ENCODE measurements at places on chromosomes 7 and 10. TPM values are rescaled to one million over a fixed set of nuclear protein-coding genes. Genes with fewer than 3 reads are reported as not detected.

Gene PLEKHS1
- not detected for total RNA-seq

Gene NPC1L1
- total RNA-seq, result 0.07 TPM

Gene GDF2
- not detected for total RNA-seq

Gene KEL
- not detected for total RNA-seq

All from A549 treated with CpdA at 1 μM for 4 hours (cell line).